ENCODE measurements at places on chromosomes 1 and 21.

DNA sequence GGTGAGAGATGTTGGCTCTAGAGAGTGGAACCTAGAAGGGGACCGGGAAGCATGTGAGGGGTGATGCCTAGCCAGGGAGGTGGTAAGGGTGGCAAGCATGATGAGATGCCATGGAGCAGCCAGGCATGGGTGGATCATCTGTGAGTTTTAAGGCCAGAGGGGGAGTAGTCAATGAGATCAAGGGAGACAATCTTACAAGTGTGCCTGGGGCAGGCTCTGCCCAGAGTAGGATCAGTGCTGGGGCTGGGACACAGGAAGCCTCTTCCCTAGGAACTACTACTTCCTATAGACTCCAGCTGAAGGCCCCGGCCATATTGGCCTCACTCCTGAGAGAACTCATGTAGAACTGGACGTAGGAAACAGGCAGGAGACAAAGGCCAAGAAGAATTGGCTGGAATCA, 192.4 kb upstream of the CSF3R start:
- no peak for DNase-seq

DNA sequence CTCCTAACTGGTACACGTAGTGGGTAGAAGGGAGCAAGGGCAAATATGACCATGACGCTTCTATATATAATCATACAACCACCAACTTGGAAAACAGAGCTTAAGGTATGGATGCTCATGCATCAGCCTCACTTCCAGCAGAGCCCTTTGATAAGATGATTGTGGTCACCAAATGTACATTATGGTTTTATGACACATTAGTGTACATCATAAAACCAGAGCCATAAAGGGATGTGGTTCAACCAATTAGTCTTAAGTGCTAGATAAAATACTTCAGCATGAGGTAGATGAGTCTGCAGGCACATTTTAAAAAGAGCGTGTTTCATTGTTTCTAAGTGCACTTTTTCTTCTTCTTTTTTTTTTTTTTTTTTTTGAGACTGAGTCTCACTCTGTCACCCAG, 43.7 kb downstream of the NIBAN1 start:
- DNase-seq: no peak

GRCh38 chr1:234614081-234614489, 4.1 kb upstream of the IRF2BP2 start:
- no peak for DNase-seq

GRCh38 chr1:40908350-40908749, 46.2 kb upstream of the CITED4 start:
- no peak for DNase-seq

- no peak for DNase-seq
Measured at GRCh38 chr1:7107109-7107830, 322.0 kb downstream of the CAMTA1 start.

- DNase-seq: no peak
Measured at GRCh38 chr1:222326006-222326709, 221.7 kb downstream of the HHIPL2 start.

DNA sequence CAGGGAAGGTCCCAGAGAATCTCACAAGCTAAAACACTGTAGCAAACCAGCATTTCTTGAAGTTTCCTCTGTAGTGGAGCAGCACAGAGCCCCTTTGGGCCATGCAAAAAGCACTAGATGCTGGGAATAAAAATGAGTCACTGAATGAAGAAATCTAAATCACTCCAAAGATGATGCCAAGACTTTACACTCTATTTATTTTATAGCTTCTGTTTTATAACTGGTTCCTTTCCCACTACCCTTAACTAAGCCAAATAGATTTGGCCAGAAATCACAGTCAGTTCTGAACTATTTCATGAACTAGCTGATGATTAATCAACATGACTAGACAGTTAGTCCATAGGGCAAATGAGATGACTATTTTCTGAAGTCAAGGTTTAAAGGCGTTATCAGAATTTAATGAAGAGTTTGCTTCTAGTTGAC, 89.5 kb downstream of the SCMH1 start:
- peak; percentile 59 for DNase-seq

- DNase-seq: no peak
Measured at GRCh38 chr1:173753830-173754229, 39.0 kb downstream of the KLHL20 start.
